Stimulated activated CD8-positive, alpha-beta memory T cell treated with anti-CD3 and anti-CD28 coated beads, Interleukin-2, amount 100 ng/mL, for 1 hour (primary cell): ENCODE measurements at places on chromosomes 12 and 14.

- no peak for DNase-seq
Measured at GRCh38 chr14:29348504-29348903, 579.1 kb downstream of the PRKD1 start.

DNA sequence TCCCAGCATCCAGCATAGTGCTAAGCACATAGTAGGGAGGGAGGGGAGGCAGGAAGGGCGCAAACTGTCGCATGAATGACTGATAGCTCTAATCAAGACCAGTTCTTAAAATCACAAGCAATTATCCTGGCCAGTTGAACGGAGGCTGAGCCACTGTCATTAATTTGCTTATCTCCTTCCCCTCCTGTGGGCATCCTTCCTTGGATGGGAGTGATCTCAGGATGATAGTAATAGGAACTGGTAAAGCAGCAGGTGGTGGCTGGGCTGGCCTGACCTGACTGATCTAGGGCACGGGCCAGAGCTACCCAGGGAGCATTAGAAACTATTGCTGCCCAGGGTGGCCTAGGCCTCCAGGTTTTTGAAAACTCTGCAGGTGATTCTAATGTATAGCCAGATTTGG, 97.0 kb downstream of the BEGAIN start:
- no peak for DNase-seq

DNA sequence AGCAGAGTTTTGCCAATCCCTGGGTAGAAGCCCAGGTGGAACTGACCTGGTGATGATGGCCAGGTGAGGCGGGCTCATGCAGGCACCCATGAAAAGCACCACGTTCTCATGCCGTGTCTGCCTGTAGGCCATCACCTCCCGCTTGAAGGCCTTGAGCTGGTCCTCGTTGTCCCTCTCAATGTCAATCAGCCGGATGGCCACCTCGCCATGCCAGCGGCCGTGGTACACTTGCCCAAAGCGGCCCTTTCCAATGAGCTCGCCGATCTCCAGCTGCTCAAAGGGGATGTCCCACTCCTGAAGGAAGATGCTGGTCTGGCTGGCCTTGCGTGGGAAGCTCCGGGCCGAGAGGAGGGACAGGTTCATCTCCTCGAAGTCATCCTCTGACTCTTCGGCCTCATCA, 163.4 kb upstream of the NOS1 start:
- no peak for DNase-seq

- DNase-seq: no peak
Measured at GRCh38 chr12:131346555-131347344, 364.1 kb upstream of the SFSWAP start.

- DNase-seq: no peak
Measured at GRCh38 chr12:95583933-95584332, 32.7 kb upstream of the USP44 start.

GRCh38 chr12:10747730-10748129, 24.6 kb upstream of the YBX3 start:
- DNase-seq: no peak

- peak; percentile 19 for DNase-seq
Measured at GRCh38 chr12:121494093-121494787, 86.6 kb downstream of the KDM2B start.

DNA sequence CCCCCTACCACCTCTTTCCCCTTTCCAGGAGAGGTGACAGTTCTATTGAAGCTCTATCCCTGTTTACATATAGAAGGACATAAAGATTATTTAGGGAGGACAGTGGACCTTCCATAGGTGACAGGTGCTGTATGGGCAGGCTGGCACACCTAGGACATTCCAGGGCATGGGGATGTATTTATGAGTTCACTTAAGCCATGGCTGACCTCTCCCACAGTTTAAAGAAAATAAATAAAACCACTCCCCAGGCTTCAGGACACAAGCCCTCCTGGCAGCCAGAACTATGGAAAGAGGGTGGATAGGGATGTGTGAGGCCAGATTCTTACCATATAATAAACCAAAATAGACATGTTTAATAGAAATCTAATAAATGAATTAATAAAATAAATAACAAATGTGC, 85.6 kb upstream of the HOXC13 start:
- DNase-seq: no peak

- DNase-seq: no peak
Measured at GRCh38 chr14:49621114-49621881, 699 bp downstream of the MGAT2 start.

DNA sequence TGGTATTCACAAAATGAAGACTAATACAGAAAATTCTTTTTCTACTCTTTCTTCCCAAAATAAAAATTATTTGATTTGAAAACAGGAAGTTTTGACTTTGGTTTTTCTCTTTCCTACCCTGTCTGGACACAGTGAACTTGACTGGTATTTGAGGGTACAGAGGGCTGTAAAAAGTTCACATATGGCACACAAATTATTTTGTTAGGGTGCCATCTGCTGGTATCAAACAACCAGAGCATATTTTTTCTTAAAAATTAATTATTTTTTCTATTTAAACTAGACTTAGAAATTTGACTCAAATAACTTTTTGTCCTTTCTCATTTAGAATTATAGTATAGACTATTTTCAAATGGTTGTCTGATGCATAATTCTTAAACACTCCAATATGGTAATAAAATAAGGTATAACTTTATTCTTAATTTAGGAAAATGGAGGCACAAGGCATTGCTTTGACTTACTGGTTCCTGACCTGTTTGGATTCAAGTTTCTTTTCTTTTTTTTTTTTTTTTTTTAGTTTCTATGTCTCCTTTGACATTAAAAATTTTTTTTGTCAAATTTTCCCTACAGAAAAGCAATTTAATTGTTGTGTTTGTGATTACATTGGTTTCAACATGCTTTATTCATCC, 390.6 kb downstream of the PRKD1 start:
- no peak for DNase-seq

- no peak for DNase-seq
Measured at GRCh38 chr14:68412505-68413465, 380.1 kb downstream of the ZFP36L1 start.

GRCh38 chr14:91606851-91607250, 96.7 kb upstream of the PPP4R3A start:
- no peak for DNase-seq

GRCh38 chr12:114904254-114905003, 220.5 kb upstream of the TBX3 start:
- DNase-seq: no peak

DNA sequence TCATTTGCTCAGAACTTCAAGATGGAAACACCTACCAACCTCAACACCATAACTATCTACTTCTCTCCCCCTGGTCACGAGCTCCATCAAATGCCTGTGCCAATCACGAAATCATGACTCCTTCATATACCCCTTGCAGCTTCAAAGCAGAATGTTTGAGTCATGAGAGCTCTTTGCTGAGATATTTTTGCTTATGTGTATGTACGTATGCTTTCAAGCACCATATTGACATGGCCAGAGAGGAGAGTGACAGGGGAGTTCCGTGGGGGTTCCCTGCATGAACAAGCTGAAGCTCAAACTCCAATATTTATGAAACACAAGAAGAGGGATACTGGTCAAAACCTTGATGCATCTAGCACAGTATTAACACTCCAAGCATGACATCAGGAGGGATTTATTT, 374.4 kb downstream of the DPF3 start:
- DNase-seq: no peak

GRCh38 chr14:32255789-32256188, 52.7 kb upstream of the RNU6-8 start:
- DNase-seq: no peak

GRCh38 chr14:92108345-92109254, 2.2 kb upstream of the ATXN3 start:
- no peak for DNase-seq

DNA sequence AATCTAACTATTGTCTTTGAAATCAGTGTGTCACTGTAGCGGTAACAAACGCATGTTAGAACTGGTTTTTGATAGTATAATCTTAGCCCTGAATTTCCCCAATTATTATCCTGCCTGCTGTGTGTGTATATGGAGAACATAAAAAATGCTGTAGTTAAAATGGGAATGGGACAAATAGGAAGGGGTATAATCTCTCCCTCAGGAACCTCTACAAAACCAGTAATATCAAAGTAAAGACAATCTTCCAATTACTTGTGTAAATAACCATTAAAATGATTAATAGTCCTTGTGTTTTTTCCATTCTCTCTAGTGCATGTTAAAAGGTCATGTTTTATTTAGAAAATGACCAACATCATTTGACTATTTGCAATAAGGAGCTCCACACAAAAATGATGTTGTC, 200.1 kb upstream of the TMTC1 start:
- DNase-seq: no peak

DNA sequence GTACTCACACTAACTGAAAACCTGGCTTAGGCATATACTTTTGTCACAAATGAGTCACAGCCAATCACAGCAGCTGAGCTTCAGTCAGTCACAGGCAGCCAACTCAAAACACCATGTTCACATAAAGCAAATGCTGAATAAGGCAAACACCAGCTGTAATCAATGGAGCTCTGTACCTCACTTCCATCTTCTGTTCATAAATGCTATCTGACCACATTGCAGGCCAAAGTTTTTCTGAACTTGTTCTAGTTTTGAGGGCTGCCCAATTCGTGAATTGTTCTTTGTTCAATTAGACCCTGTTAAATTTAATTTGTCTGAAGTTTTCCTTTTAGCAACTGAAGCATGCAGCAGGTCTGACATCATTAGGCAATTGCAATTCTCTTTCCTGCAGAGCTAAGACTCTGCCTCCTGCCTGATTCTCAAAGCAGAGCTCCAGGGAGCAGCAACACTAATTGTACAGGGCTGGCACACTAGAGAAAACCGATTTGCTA, 129.9 kb downstream of the WIF1 start:
- DNase-seq: no peak

DNA sequence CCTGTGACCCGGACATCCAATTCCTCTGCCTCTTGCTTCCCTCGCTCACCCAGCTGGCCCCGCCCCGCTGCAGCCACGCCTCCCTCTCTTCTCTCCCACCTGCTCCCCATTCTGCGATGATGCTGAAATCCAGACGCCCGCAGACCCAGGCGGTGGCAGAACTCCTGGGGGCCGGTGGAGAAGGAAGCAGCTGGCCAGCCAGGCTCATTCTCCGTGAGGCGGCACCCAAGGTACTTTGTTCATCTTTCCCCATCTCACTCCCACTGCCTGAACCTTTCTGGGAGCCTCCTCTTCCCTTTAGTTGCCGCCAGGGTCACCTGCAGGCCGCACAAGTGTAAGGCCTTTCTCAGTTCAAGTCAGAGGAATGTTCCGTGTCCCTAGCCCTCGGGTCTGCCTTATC, 35.7 kb downstream of the FOXN4 start:
- DNase-seq: no peak

- no peak for DNase-seq
Measured at GRCh38 chr12:130800312-130800711, 38.7 kb downstream of the STX2 start.

GRCh38 chr12:118618695-118619094, 242.3 kb downstream of the SUDS3 start:
- no peak for DNase-seq

DNA sequence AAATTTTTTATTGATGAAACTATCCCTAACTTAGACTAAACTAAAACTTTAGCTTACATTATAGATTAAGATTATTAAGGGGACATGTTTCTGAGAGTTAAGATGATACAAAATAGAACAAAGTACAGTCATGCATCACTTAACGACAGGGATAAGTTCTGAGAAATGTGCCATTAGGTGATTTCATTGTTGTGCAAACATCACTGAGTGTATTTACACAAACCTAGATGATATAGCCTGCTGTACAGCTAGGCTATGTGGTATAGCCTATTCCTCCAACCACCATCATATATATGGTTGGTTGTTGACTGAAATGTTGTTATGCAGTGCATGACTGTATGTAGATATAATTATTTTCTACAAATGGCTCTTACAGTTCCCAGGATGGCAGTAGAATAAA, 46.5 kb downstream of the ATP6V1D start:
- no peak for DNase-seq

DNA sequence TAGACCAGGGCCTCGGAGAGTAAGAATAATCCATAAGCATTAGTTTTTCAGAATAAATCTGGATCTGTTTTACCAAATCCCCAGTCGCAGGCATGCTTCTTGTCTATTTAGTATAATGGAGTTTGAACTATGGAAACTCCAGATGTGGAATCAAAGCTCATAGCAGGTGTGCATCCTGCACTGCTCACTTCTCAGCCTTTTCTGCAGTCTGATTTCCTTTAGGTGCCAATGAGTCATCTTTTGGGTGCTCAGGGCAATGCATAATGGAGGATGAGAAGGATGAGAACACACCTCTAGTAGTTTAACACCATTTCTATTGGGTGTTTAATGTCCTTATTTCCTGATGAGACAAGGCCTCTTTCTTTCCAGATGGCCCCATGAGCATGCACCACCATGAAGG, 961.2 kb downstream of the TMEM121 start:
- DNase-seq: no peak

DNA sequence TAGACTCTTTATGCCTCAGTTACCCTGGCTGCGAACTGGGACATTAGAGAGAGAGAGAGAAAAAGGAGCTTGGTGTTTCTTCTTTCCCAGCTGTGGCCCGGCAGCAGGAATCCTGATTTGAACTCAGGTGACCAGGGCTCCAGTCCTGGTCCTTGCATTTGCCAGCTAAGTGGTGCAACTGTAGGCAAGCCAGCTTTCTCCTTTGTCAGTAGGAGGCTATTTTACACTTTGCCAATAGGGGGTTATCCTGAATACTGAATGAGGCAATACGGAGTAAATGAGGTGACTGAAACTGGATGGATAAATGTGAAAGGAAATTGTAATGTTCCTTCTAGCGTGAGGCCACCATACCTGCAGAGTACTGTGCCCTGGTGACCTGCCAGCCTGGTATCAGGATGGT, 27.8 kb downstream of the KCNA5 start:
- DNase-seq: no peak

GRCh38 chr12:5568325-5568981, 136.5 kb downstream of the NTF3 start:
- DNase-seq: no peak

GRCh38 chr12:4288296-4289131, 15.0 kb downstream of the CCND2 start:
- DNase-seq: no peak

GRCh38 chr14:55070981-55071411, 19.5 kb downstream of the MAPK1IP1L start:
- DNase-seq: no peak

DNA sequence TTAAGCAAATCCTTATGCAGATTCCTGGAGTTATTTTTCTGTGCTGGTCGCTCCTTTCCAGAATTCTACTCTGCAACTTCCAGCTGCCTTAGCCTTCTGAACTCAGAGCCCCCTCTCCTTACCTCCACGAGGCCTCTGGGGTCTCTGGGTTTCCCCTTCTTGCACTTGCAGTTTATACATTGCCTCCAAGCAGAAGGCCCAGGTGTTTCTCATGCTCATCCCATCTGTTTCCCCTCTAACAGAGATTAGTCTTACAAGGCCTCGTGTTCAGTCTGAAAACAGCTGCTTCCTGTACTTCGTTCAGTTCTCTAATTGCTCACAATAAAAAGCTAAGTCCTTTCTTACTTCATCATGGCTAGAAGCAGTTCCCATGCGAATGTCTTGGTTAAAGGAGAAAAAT, 134.4 kb upstream of the FGD4 start:
- no peak for DNase-seq

DNA sequence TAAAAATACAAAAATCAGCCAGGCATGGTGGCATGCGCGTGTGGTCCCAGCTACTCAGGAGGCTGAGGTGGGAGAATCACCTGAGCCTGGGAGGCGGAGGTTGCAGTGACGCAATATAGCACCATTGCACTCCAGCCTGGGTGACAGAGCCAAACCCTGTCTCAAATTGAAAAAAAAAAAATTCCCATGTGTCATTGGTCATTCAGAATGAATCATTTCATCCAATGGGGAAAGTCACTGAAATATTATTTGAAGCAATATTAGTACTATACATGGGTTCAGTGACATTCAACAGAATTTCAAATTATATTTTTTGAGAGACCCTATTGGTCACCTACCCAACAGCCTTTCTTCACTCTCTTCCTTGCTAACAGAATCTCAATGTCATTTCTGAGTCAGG, 276.1 kb downstream of the ITPR2 start:
- no peak for DNase-seq
